ENCODE measurements at places on chromosomes 7 and 10. TPM values are rescaled to one million over a fixed set of nuclear protein-coding genes. Genes with fewer than 3 reads are reported as not detected.

Gene LIPN
- 0.94 TPM for total RNA-seq

Gene HIPK2
- 19.9 TPM for total RNA-seq

- ATAC-seq: no peak
Measured at GRCh38 chr10:64798297-64798696, 1277.1 kb downstream of the REEP3 start.

DNA sequence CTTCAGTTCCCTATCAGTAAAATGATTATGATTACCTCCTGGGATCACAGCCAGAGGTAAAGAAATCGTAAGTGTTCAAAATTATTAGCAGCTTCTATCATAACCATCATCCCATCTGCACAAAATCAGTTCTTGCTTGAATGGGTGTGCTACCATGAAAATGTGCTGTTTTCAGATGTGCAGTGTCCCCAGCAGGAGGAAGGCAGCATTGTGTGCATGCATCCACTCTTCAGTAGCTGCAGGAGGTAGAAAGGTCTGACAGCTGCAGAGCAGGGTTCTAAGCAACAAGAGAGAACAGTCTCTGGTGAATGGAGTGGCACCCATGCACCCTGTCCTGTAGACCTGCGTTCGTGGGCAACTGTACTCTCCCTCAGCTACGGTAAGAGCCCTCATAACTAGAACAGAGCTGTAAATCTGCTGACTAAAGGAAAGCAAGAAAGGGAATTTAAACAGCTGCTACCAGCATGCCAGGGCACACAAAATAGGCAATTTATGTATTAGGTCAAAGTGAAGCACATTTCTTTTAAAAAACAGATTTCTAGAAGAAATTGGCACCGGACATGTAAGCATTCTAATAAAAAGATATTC, 21.2 kb downstream of the VSTM2A start:
- ATAC-seq: no peak

DNA sequence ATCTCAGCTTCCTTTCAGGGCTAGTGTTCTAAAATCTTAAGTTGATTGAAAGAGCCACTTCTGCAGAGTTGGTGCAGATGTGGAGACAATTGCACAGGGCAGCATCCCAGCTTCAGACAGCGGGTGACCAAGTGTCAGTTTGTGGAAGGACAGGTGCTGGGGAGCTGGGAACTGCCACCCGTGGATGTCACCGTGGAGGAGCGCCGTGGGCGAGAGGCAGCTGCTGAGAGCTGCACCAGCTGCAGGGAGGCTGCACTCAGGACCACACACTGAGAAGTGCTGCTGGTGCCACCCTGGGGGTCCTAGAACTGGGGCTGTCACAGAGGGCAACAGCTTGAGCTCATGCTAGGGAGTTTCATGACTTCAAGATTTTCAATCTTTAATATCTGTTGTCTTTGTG, 543.0 kb upstream of the FZD8 start:
- ATAC-seq: no peak

GRCh38 chr7:155009570-155010157, 6.7 kb upstream of the PAXIP1 start:
- no peak for ATAC-seq

- no peak for ATAC-seq
Measured at GRCh38 chr10:92530891-92531535, 42.9 kb downstream of the IDE start.

DNA sequence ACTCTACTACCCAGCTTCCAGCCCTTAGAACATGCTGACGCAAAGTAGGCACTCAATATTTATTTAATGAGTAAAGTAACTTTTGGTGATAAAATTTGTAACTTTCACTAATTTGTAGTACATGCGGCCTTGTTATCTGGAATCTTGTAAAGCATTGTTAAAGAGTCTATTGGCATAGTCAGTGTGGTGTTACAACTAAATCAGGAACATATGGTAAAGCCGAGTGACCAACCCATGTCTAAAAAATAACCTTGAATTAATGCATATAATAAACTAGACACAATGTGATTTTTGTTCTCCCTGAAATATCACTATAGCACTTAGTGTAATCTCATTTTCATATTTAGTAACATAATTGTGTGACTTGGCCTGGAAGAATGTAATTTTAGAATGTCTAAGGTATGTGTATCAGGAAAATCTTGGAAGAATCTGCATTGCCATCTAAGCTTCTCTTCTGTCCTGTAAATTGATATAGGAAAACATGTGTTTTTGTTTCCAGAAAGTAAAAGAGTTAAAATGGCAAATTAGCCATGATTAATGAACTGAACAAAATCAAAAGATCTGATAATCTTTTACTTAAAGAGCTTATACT, 256.7 kb upstream of the GNAI1 start:
- no peak for ATAC-seq

DNA sequence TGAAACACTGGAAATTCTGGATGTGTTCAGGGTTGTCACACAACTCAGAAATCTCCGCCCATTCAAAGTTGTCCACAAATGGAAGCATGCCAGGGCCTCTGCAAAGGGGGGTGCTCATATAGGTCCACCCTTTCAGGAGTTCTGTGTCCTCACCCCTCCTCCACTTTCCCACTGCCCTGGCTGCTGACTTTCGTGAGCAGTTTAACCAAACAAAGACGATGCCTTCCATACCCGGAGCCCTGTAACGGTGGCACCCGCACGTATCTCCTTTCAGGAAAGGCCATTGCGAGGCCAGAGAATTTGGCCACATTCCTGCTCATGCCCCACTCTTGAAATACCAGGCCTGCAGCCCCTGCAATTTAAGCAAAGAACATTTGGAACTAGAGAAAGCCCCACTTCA, 1.4 kb downstream of the CPXM2 start:
- ATAC-seq: peak; percentile 39

DNA sequence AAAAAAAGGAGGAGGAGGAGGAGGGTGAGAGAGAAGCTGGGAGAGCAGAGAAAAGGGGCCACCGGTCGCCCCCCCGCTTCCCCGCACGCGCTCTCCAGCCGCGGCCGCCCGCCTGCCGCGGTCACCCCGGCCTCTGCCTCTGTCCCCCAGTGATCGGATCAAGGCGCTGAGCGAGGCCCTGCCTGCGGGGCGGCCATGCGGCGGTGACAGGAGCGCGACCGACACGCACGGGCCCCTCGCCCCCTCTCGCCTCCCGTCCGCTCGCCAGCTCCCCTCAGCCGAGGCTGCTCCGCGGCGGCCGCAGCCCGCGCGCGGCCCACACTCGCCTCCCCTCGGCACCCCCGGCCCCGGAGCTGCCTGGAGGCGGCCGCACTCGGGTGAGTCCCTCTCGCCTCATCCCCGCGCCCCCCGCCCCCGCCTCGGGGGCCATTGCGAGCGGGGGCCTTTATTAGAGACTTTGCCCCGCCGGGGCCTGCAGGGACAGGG, at the start of gene GTF2I:
TSS of gene GTF2I (plus strand) at position 27 of the 486 bp plus-strand sequence. CDS start 31,411 bp downstream, outside the sequence.
- peak; percentile 19 for ATAC-seq

DNA sequence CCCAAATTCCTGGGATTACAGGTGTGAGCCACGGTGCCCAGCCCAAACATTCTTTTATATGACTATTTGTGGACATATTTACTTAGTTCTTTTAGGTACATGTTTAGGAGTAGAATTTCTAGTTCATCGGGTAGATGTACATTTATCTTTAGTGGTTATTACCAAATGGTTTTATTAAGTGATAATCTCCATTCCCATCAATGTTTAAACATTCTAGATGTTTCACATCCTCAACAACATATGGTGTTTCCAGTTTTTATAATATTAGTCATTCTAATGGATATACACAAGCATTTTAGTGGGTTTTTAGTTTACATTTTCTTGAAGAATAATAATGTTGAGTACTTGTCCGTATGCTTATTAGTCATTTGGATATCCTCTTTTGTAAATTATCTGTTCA, 131.7 kb downstream of the RTKN2 start:
- ATAC-seq: no peak

GRCh38 chr10:72626444-72626754, 520 bp upstream of the MICU1 start:
- ATAC-seq: no peak

GRCh38 chr10:123133541-123134342, 2.0 kb upstream of the HMX3 start:
- ATAC-seq: no peak

DNA sequence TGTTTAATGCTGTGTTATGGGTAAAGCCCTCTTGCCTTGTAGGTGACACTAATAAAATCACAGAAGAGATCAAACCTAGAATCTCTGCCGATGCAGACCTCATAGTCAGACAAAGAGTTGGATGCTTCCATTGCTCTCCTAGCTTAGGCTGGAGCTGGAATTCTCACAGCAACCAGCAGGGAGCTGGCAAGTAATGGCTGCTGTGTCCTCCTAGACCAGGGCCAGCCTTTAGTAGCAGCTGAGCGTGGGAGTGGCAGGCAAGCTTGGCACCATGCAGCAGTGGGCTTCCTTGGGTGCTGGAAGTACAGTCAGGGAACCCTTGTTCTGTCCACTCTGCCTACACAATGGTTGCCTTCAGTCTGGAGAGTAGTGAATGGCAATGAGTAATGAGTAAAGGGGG, 598.3 kb upstream of the GALNT17 start:
- peak; percentile 10 for ATAC-seq

- no peak for ATAC-seq
Measured at GRCh38 chr7:101381549-101382111, 19.0 kb downstream of the COL26A1 start.

DNA sequence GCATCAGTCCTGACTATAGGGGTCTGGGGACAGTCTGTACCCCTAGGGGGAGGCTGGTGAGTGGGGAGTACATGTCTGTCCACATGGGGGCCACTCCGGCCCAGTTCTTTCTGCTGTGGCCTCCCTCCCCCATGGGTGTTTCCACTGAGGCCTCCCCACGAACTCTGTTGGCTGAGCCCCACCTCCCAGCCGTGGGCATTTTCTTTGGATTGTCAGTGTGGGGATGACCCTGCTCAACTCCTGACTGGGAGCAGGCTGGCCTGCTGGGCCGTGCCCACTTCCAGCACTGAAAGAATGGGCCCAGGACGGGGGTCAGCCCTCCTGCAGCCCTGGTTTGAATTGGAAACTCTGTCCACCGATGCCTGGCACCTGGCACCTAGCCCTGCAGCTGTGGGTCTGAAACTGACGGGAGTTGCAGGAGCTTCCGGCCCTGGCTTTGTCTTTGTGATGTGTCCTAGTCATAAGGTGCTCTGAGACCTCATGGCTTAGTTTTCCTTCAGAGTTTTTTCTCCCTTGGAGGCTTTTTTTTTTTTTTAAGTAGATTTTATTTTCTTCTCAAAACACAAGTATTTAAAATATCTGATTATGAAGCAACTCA, 46.5 kb downstream of the LHPP start:
- ATAC-seq: no peak

DNA sequence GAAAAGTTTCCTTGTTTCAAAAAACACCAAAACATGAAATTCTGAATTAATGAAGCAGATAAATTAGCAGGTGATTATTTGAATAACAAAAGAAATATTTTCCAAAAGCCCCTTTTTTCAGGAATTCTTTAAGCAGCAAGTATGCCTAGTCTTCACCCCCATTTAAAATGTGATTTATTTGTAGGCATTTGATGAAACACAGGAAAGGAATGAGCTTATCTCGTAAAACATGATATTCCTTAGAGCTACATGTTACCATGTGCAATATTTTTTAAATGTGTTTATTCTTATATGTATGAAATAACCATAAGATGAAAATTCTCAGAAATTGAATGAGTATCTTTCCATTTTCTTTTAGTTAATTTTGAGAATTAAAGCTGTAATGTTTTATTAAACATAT, 106.1 kb downstream of the CHN2 start:
- ATAC-seq: no peak

DNA sequence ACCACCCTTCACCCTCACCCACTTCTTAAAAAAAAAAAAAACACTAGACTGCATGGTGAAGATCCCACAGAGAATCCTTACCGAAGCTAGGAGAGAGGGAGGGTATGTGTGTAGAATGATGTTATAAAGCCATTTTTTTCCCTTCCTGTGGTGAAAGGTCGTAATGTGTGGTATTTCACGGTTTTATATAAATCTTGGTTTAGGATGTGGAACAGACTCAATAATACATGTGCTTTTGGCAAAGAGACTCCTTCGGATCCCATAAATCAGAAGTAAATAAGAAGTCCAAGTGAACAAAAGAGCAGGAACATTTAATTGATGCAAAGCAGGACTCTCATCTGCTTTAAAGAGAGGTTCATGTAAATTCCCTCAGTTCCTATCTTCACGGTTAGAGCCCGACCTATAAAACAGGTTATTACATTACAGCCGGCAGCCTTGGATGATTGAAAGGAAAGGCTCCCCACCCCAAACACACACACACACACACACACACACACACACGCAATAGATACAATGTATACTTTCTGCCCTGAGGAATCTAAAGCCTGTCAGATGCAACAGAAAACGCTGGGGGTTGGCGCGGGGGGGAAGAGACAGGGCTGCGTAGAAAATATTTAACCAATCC, 8.8 kb downstream of the DLX5 start:
- no peak for ATAC-seq

GRCh38 chr7:112160130-112160770, 45.9 kb downstream of the DOCK4 start:
- no peak for ATAC-seq

DNA sequence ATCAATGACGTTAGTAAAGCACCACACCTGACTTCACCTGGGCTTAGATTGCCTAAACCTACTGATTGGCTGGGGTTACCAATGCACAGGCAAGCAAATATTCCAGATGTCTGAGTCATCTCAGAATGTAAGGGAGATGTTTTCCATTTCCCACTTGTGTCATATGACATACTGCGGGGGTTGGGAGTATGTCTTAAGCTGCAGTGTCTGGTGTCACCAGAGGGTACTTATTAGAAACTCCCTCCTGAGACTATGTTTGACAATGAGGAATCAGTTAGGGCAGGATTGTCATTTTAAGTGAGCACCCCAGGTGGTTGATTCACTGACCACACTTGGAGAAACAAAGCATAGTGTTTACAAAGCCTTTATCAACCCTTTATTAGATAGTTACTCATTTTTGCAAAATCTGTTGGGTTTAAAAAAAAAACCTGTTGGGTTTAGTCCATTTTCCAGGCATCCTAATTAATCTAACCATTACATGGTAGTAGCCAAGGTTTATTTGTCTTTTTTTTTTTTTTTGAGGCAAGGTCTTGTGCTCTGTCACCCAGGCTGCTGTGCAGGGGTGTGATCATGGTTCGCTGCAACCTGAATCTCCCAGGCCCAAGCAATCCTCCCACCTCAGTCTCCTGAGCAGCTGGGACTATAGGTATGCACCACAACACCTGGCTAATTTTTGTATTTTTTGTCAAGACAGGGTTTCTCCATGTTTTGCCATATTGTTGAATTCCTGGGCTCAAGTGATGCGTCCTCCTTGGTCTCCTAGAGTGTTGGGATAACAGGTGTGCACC, 72.5 kb downstream of the CDK6 start:
- no peak for ATAC-seq

DNA sequence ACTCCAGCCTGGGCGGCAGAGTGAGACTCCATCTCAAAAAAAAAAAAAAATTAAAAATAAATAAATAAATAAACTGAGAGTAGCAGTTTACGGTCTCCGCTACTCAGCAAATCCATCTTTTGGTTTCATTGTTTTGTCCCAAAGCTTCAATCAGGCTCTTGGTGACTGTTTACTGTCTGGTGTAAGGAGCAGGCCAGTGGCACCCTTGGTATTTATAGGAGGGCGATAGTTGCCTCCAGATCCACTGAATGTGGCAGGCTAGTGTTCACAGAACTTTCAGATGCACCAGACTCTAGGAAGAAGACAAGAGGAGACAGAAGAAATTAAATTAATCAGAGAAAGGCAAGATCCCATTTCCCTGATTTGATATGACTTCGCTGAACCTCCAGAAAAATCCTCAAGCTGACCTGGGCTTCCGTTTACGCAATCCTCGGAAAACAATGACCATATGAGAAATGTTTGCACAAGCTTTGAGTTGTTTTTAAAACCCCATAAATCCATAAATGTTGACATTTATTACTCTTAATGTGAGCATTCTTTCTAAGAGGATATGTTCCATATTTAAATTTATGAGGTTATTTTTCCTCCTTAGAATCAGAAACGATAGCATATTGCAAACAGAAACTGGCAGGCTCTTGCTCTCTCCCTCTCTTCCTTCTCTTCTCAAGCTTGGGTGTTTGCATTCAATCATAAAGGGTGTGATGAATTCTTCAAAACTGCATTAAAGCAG, 7.1 kb upstream of the MUC3A start:
- ATAC-seq: no peak

Measured in gastroesophageal sphincter (tissue), 4 donors.